GM12891 (cell line): ENCODE measurements at places on chromosomes 6 and 20.

GRCh38 chr6:80143419-80143937, 37.0 kb downstream of the BCKDHB start:
- no peak for DNase-seq

- DNase-seq = no peak
Observed at GRCh38 chr20:10316582-10316981, 98.0 kb downstream of the SNAP25 start.

GRCh38 chr6:105753620-105754211, 332.4 kb upstream of the PRDM1 start:
- DNase-seq = no peak

- DNase-seq = no peak
Observed at GRCh38 chr6:133730881-133731280, 158.0 kb upstream of the TCF21 start.

DNA sequence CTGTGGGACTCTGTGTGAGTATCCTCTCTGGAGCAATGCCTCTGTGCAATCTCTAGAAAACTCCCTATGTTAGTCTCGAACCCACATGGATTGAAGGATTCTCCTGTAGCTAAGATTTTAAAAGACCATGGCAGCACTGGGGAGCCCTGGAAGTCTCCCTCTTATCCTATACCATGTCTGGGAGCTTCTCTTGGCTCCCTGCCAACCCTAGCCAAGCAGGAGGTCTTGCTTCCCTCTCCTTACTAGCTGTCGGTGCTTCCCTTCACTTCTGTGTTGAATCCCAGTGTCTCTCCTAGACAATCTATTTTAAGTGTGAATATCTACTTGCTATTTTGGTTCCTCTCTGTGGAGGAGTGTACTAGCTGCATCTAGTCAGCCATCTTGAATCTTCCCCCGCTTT, 118.8 kb upstream of the NRN1 start:
- no peak for DNase-seq

DNA sequence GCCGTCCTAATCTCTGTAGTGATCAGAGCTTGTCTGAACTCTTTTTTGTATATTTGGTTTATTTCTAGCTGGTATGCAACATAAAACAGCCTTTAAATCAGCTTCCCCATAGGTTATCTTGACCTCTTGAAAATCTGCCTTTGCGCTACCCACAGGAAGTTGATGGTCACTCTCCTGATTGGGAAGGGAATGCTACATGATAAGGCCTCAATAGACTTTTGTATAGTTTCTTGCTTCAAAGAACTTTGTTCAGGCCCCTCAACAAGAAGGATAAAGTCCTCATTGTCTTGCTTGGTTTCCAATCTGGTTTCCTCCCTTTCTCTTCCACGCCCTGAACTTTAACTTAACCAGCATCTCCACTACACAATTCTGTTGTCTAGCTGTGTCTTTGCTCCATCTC, 95.4 kb upstream of the TENT5A start:
- no peak for DNase-seq
